ENCODE measurements at places on chromosomes 2 and 18.

DNA sequence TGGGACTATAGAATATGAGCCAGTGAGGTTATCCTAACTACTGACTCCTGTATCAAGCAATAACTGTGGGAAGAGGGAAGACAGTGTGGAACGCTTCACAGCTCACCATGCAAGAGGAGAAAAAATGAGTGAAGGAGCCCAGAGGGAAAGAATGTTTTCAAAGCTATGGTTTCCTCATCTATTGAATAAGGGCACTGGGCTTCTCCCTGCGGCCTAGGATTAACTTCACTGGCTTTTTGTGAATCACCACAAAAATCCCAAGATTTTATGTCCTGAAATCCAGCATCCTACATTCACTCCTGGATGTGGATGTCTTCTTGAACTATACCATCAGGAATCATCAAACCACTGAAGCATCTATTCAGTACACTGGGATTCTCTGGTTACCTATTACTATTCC is 44.5 kb upstream of the SP5 start:
- DNase-seq, result no peak

DNA sequence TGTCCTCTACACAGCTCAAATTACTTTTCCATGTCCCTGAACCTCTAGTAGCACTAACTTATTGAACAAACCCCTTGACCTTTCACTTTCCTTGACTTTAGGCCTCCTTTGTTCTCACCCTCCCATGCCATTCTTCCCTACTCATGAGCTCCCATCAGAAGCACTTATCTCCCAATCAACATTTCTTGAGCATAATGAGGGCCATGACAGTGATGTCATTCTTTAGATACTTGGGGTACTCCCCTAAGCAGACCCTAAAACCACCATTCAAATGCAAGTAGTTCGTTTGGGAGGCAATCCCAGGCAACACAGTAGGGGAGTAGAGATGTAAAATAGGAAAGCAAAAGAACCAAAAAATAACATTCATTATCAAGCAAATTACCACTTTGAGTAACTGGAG is 115.9 kb upstream of the ARHGAP28 start:
- DNase-seq, result no peak

- DNase-seq, result no peak
Measured at GRCh38 chr2:167761465-167762136, 485.8 kb downstream of the STK39 start.

- DNase-seq, result no peak
Measured at GRCh38 chr2:160411167-160411566, 82.4 kb downstream of the RBMS1 start.

- DNase-seq, result no peak
Measured at GRCh38 chr2:160507046-160507407, 13.4 kb upstream of the RBMS1 start.

All from activated CD8-positive, alpha-beta memory T cell treated with anti-CD3 and anti-CD28 coated beads for 1 hour (primary cell).